ENCODE measurements at places on chromosomes 11 and 22.

- no peak for DNase-seq
These were observed 13.2 kb downstream of the PPFIBP2 start for GRCh38 chr11:7527029-7527428.

- peak; percentile 99 for DNase-seq
These were observed at the start of gene BACE1 for GRCh38 chr11:117316197-117316961. Gene BACE1 (minus strand): TSS chr11:117316256. CDS start chr11:117315795, 461 bp downstream.

- no peak for DNase-seq
These were observed 12.0 kb upstream of the GDPD5 start for GRCh38 chr11:75537740-75538139.

DNA sequence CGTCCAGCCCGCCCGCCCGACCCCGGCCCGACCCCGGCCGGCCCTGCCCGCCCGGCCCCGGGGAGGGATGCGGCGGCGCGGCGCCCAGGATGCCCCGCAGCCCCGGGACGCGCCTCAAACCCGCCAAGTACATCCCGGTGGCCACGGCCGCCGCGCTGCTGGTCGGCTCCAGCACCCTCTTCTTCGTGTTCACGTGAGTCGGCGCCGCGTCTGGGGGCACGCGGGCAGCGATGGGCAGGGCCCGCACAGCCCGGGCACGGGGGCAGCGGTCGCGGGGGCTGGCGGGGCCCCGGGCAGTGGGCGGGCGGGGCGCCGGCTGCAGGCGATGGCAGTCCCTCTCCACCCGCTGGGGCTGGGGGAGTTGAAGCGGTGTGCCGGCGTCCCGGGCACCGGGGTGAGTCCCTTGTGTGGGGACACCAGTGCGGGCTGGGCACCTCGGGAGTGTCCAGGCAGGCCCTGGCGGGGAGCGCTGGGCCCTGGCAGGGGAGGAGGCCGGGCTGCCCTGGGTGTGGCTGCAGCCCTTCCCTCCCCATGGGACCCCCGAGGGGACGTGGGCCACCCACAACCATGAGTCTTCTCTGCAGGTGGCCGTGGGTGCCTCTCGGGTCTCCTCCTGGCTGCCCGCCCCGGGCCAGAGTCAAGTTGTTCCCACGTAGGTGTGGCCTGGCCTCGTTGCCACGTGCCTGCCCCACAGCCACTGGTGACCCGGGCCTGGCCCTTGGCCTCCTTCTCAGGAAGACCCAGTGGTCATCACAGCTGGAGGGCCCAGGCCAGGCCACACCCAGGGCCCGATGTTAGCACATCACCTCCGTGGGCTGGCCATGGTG, 468 bp downstream of the ZDHHC8 start:
- no peak for DNase-seq

GRCh38 chr11:19344661-19345518, 104.1 kb upstream of the E2F8 start:
- peak; percentile 76 for DNase-seq

GRCh38 chr11:72039856-72040401, 40.4 kb downstream of the NUMA1 start:
- DNase-seq: peak; percentile 19

DNA sequence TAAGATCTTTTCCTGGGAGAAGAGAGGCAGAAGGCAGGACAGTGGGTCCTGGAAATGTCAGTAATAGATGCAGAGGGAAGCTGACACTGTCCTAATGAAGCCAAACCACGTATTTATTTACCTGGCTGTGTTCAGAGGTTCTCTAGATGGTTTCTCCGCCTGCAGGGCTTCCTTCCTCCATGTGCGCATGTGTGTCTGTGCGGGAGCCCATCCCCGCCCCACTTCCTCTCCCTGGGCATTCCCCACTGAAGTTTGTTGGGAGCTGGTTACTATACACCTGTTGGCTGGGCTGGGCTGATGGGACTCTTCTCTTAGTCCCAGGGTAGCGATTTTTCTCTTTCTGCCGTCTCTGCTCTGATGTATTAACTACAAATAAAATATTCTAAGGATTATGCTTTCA, 204.9 kb upstream of the TBCEL start:
- DNase-seq: no peak

DNA sequence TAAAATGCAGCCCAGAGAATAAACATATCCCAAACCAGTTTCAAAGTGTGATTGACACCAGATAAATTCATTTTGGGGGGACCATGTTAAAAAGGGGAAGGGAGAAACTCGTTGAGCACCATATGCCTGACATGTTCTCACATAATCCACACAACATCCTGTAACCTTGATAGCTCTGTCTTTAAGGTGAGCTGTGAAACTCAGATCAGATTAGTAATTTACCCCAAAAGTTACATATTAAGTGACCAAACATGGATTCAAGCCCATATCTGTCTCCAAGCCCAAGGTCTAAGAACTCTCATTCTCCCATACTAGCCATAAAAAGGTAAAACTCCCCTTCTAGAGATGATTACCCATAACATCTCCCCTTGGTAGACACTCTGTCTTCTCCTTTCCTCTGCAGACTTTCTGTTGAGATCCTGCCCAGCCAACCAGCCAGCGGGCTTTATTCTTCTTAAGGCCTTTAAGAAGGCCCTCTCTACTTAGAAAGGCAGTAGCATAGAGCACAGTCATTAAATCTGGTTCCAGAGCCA, 150.7 kb downstream of the CCDC34 start:
- DNase-seq: no peak

DNA sequence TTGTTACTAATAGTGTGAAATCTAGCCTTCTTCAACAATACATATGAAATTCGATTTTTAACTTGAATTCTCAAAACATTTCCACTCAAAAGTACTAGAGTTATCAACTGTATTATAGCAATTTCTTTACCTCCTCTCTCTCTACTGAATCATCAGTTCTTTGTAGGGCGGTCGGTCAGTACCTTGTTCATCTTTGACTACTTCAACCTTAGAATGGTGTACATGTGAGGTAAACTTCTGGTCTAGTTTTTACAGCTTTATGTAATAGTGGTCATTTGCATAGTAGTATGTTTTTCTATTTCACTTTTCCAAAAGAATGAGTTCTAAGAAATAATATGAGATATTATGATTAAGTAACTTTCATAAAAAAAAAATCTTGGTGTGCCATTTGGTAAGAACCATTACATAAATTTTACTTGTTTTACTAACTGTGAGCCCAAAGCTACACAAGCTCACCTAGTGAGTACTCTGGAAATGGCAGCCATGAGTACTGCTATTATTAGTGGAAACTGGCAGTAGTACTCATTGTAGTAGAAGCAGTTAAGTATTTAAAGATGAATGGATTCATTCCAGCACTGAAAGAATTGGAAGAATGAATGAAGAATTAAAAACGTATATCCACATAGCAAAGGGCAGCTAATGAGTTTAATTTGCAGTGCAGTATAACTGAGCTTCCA, 30.1 kb downstream of the SESN3 start:
- DNase-seq: no peak

DNA sequence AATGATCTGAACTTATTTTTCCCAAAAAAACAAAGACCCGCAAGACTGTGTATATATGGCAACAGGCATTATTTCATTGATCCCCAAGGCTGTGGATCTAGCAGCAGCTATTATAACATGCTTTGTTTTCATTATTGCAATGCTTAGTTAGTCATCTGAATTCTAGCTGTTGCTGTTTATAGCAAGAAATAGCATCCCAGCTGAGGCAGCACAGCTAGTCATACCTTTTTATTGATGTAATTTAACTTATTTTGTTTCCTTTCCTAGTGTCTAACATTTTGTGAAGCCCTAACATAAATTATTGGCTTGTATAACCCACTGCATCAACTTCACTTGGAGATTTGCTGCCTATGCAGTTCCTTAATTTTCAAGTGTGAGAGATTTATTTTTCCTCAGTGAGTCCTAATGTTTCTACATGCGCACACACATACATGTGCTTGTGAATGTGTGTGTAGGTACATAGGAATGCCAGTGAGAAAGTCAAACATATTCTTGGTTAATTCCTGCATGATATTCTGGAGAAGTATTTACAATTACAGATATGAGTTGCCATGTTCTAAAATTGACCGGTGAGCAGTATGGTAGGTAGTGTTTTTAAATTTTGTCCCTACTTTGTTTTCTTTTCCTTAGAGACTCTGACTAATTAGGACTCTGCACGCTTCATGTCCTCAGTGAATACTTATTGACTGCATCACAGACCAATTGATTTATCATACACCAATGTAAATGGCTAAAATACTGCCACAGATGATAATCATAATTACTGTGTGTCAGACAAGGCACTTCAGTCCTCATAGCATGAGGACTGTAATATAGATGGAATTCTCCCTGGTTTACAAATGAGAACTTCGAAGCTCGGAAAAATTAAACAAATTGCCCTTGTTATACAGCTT, 119.3 kb downstream of the WNT11 start:
- DNase-seq: no peak

- DNase-seq: no peak
These were observed 1.9 kb downstream of the GRK3 start for GRCh38 chr22:25566186-25566897.

DNA sequence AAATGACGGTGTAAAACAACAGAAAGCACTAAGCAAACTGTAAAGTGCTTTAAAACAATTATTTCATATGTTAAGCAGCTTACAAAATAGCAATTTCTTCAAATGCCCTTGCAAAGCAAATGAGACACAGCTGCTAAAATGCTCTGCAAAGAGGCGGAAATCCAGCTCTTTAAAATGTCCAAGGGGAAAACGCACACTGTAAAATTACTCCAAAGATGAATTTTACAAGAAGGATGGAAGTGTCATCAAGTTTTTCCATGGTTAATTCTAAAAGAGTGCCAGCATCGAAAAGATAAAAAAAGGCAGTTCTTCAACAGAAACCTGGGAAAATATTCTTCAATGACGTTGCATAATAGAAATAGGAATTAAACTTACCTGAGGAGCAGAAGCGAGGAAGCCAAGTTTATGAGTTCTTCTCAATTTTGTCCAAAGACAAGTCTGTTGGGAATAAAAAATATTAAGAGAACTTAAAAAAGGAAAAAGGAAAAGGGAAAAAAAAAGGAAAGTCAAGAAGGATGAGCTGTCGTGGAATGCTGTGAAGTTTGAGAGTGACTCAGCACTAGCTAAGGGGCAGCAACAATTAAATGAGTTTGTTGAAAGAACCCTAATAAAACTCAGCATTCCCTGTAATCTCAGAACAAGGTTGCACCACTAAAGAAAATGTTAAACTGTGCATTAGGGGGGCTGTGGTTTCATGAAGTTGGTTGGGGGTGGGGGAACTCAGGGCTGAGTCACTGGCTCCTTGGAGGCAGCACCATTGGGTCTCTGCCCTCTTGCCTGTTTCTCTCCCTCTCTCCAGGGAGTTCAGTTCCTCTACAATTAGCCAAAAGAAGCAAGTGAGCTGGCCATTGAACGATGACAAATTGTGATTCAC, 64.2 kb upstream of the BLID start:
- DNase-seq: no peak

- no peak for DNase-seq
These were observed 61.6 kb downstream of the TIMP3 start for GRCh38 chr22:32862936-32863661.

DNA sequence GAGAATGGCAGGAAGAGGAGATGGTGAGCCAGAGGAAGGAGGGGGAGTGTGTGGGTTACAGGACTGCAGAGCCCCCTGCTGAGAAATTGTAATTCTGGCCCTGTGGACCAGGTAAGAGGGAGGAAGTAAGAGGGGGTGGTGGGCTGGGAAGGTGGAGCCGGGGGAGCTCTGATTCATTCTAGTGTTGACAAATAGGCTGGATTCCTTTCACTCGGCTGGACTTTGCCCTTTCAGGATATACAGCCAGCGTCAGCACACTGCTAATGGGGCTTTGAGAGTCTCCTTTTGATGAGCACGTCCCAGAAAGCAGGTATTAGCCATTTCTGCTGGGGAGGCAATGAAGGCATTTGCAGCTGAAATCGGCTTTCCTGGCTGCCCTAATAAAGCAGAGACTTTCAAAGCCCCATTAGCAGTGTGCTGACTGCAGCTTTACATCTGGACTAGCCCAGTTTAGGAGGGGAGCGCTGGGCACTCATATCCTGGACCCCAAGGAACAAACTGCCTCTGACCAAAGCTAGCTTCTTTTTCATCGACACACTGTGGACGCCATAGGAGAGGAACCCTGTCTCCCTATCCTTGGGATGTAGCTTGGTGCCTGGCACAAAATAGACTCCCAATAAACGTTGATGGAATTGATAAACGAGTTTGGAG, 44.8 kb upstream of the CADM1 start:
- no peak for DNase-seq

GRCh38 chr22:50608996-50609395, 8.4 kb downstream of the MAPK8IP2 start:
- DNase-seq: no peak

DNA sequence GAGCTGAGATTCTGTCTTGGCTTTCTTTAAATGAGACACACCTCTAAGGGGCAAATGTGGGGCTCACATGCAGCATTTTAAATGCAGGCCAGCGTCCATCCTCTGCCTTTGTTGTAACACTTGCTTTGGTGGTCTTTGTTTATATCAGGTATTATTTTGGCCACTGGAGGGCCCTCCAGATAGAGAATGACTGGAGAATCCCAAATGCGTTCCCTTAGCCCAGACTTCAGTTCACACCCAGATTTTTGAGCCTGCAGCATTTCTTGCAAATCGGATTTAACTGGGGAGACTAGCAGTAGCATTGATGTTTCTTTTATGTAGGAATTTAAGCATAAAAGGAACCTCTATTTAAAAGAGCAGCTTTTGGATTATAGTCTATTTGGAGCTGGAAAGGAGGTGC, 200.2 kb upstream of the SORL1-AS1 start:
- no peak for DNase-seq

DNA sequence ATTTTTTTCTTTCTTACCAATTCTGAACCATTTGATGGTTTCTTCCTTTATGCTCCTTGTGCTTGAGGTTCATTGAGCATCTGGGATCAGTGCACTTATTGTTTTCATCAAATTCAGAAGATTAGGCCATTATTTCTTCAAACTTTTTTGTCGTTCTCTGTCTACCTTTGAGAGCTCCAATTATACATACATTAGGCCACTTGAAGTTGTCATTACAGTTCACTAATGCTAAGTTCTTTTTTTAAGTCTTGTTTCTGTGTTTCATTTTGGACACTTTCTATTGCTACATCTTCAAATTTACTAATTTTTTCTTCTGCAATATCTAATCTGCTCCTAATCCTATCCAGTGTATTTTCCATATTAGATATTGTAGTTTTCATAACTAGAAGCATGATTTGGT, 40.8 kb downstream of the CDPF1 start:
- no peak for DNase-seq

GRCh38 chr11:73117071-73117470, 25.0 kb downstream of the FCHSD2 start:
- no peak for DNase-seq

GRCh38 chr22:32697331-32697995, 104.0 kb upstream of the TIMP3 start:
- DNase-seq: no peak

DNA sequence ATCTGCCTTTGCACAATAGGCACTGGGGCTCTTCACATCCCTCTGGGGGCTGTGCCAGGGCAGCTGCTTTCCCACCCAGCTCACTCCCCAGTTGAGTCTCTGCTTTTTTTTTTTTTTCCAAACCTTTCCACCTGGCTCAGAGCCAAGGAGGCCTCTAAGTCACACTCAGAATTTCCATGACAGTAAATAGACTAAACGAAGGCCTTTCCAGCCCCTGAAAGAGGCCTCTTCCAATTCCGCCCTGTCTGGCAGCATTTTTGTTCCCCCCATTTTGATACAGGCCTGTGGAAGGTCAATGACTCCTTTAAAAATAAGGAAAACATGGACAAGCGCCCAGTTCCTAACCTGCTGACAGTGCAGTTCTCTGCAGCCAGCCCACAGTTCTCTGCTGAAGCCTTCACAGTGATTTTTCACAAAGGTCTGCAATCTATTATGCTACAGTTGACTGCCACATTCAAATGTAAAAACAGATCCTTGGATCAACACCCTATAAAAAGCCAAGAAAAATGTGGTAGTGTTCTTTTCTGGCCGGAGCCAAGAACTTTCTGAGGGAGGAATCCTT, 107.5 kb upstream of the SESN3 start:
- DNase-seq: peak; percentile 21

- no peak for DNase-seq
These were observed 71.5 kb upstream of the VSTM5 start for GRCh38 chr11:93921695-93922468.

All from posterior cingulate gyrus (tissue), 11 donors.